ENCODE measurements at places on chromosomes 4 and X.

GRCh38 chrX:40130207-40130606 is 32.4 kb upstream of the BCOR start:
- no peak for DNase-seq

DNA sequence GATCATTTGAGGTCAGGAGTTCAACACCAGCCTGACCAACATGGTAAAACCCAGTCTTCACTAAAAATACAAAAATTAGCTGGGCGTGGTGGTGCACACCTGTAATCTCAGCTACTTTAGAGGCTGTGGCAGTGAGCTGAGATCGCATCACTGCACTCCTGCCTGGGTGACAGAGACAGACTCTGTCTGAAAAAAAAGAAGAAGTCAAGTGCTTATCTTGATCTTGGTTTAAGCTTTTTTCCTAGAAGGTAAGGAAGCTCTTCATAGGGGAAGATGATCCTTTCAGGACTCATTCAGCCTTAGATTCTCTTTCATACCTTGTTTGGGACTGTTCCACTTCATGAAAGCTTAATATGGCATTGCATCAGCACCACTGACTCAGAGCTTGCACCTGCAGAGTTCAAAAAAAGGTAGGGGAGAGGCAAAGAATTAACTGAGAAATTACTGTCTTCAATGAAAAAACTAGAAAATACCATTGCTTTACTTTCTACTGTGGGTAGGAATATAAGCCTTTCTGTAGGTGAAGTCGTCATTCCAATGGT is 70.8 kb upstream of the EPGN start:
- DNase-seq, result no peak

DNA sequence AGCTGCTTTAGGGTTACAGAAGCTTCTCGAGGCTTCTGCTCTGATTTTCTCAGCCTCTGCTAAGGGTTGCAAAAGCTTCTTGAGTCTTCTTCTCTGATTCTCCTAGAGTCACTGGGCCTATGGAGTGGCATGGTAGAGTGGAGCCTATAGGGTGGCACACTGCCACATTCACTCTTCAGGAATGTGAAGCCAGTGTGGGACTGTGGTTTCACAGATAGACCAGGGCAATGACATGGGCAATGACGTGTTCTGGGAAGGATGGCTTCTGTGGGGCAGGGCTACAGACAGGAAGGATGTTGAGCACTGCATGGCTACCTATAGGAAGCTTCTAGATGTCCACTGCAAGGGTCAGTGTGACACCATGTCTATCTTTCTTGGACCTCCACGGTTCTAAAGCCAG is 11.0 kb upstream of the MAMLD1 start:
- DNase-seq, result no peak

DNA sequence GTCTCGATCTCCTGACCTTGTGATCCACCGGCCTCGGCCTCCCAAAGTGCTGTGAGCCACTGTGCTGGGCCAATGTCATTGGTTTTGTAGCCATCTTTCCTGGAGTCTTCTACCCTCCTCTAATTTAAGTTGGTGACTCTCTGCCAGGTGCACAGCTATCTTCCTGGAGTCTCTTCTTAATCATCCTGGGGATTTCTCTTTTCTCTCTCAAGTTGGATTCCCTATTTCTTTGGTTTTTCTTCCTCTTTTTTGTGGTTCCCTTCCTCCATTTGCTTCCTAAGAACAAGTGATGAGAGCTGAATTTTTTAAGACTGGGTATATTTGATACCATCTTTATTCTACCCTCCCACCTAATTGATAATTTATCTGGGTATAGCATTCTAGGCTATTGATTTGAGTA is 113.8 kb downstream of the SYNPO2 start:
- no peak for DNase-seq

DNA sequence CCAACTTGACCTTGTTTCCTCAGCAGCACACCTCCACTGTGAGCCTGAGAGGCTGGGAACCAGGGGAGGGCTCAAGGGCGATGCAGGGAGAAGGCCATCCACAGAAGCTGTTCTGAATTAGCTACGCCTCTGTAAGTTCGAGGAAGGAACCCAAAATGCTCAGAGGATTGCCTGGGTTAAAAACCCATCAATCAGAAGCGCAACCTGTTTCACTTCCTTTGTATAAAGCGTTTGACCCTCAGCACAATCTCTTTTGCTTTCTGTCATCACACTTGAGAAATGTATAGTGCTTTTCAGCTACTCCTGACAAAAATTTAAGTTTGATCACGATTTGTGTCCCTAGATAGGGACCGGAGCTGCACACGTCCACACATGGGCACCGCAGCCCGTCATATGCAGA is 48.0 kb upstream of the MAP3K15 start:
- no peak for DNase-seq

- DNase-seq, result no peak
Observed at GRCh38 chr4:91035276-91035675, 908.1 kb downstream of the CCSER1 start.

- no peak for DNase-seq
Observed at GRCh38 chr4:177033632-177034031, 240.9 kb upstream of the VEGFC start.

- DNase-seq, result no peak
Observed at GRCh38 chr4:59925290-59925689, 1274.8 kb upstream of the ADGRL3 start.

DNA sequence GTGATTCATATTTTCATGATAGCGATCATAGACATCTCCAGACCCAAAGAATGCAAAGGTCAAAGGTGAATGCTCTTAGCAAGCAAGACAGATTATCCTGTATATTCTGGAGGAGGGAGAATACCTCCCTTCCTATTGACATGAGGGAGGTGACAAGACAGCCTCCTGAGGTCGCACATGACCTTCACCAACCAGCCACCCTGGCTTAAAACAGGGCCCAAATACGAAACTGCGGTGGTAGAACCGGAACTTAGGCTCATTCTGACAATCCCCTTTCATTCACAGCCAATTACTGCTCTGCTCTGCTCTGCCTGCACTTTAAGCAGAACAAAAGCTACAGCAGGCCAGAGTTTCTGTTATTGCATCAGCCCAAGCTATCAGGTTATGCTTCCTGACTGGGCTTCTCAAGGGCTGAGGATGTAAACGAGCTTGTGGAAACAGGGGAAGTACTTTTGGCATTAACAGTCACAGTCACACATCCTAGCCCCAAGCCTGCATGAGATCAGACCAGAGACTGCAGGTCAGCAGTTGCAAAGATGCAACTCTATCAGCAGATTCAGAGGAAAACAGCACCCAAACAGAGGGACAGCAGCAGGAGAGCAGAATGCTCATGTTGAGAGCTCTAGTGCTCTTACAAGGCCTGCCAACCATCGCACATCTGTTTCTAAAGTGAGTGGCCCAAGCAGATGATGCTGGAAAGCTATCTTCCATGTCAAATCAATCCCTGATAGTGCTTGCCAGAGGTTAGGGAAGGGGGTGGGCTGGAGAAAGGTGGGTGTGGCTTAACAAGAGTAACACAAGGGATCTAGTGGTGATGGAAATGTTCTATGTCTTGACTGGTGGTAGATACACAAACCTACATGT is 51.3 kb upstream of the MAP3K15 start:
- DNase-seq, result no peak

GRCh38 chr4:155941085-155941790 is 12.4 kb downstream of the CTSO start:
- no peak for DNase-seq

DNA sequence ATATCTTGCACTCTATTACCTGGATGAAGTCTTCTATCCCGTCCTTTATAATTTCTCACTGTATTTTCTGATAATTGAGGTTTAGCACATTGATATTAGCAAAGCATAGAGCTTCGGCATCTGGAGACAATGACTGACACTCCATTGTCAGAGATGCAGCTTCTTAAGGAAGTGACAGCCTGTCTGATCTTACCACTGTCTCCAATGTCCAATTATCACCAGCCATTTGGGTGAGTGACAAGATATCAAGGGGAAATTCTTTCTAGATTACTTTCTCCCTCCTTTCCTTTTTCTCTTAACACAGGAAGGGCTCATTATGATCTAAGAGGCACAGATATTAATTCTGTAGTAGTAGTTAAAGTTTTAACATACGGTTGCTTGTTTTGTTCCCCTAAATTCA is 86.4 kb downstream of the LDB2 start:
- no peak for DNase-seq

- DNase-seq, result no peak
Observed at GRCh38 chr4:10832806-10833628, 148.4 kb upstream of the CLNK start.

DNA sequence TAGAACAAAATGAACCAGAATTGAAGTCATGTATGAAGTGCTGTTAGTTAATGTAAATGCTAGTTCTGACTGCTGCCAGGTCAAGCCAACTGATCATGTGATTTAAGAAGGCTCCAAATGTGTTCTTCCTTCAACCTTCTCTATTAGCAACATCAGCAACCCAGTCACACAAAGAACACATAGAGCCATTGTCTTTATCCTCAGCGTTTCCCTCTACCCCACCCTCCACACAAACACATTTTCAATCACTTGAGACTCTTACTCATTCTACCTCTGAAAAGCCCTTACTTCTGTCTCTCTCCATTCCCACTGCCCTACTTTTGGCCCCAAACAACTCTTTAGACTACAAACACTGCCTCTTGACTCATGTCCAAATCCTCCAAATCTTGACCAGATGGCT is 89.7 kb upstream of the KDR start:
- DNase-seq, result no peak

DNA sequence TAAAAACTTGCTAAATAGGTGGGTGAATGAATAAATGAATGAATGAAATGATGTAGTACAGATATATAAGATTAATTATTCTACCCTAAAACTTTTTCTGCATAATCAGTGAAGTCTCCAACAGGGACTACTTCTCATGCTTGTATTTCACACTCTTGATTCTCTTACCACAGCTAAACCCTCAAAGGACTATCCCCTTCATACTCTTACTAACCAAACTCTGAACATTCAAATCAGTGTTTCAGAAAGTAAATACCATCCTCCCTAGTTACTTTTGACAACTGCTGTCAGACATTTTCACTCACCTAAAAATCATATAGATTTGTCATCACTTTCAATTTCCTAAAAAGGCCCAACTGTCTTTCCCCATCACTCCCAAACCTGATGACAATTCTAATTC is 234.3 kb upstream of the HHIP start:
- DNase-seq, result no peak

- DNase-seq, result no peak
Observed at GRCh38 chrX:149715468-149715867, 3.6 kb downstream of the MAGEA11 start.

DNA sequence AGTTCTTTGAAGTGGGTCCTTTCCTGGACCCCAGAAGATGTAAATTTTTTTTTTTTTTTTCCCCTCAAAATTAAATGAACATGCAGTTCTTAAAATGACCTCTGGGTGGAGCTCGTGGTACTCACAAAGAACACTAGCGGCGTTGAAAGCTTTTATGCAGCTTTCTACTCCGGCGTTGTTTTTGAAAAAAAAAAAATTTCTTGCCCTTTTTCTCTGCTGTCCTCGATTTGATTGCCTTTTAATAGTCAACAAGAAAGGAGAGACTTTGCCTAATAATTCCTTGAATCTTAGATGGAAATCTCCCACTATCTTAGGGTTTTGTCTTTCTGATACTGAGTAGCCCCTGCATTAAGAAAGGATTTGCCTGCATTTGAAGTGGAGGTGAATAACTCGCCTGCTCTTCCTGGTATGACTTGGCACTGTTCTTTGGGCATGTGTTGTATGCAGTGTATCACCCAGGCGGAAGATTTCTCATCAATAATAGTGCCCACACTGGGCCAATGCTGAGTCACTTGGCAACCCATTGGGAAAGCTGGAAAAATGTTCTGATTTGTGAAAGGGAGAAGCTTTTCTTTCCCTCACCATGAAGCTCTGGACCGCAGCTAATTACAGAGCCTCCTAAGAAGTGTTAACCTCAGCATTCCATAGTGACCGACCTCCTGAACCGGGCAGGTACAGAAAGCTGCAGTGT is 104.0 kb downstream of the PHEX start:
- no peak for DNase-seq

DNA sequence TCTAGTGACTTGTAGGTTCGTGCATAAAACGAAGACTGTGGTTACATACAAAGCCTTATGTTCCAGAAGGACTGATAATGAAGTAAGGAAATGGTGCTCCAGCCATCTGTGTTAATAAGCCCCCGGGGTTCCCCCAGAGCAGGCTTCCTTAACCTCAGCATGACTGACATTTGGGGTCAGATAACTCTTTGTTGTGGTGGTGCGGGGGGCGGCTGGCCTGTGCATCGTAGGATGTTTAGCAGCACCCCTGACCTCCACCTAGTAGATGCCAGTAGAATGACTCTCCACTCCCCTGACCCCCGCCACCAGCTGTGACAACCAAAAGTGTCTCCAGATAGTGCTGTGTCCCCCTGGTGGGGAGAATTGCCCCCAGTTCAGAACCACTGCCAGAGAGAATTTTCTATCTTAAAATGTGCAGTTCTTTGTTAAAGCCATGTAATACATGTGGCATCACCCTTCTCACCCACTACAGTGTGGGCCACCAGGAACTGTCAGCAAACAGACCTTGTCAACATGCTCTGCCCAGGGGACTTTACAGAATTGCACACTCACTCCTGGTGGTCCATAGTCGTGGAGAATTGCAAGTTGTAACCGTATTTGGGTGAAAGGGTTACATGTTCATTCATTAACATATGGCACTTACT is 7.5 kb downstream of the SH3KBP1 start:
- DNase-seq, result no peak

- DNase-seq, result no peak
Observed at GRCh38 chr4:84938316-84938715, 28.2 kb downstream of the WDFY3 start.

DNA sequence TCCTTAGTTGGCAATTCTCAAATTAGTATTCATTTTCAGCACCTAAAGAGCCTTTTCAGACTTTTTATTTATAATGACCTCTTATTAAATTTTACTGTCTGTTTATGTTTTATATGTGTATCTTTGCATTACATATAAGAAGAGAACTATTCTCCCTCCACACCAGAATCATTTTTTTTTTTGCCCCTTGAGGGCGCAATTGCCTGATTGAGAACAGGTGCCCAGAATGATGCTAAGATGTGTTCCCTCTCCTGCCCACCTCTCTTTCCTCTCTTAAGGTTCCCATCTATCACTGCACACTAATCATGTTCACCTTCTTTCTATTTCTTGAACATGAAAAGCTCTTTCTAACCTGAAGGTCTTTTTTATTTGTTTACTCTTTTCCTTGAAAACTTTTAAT is 44.2 kb upstream of the ADAM29 start:
- DNase-seq, result no peak

DNA sequence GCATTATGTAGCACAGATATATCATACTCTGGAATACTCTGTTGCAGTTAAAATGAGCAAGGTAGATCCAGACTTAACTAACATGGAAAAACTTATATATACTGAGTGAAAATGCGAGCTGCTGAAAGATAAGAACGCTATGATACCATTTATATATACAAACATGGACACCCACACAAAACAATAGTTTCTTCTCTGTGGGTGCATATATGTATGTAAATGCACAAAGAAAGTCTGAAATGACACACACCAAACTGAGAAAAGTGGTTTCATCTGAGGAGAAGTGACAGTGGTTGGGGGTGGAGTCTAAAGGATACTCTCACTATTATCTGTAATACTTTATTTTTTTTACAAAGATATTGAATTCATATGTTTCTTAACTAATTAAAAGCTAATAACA is 12.2 kb upstream of the FGF2 start:
- no peak for DNase-seq

GRCh38 chrX:139008185-139008584 is 296.7 kb upstream of the FGF13 start:
- DNase-seq, result no peak

Data from stimulated activated CD8-positive, alpha-beta memory T cell treated with anti-CD3 and anti-CD28 coated beads, Interleukin-15, amount 100 ng/mL, for 4 hours (primary cell).